Hepatic stellate cell (primary cell): ENCODE measurements at places on chromosomes 2 and 18.
A peak's percentile ranks its signal among the peaks of the same experiment; 100 is the strongest.

GRCh38 chr2:41031282-41031681 lies 579.4 kb upstream of the SLC8A1 start:
- no peak for DNase-seq

DNA sequence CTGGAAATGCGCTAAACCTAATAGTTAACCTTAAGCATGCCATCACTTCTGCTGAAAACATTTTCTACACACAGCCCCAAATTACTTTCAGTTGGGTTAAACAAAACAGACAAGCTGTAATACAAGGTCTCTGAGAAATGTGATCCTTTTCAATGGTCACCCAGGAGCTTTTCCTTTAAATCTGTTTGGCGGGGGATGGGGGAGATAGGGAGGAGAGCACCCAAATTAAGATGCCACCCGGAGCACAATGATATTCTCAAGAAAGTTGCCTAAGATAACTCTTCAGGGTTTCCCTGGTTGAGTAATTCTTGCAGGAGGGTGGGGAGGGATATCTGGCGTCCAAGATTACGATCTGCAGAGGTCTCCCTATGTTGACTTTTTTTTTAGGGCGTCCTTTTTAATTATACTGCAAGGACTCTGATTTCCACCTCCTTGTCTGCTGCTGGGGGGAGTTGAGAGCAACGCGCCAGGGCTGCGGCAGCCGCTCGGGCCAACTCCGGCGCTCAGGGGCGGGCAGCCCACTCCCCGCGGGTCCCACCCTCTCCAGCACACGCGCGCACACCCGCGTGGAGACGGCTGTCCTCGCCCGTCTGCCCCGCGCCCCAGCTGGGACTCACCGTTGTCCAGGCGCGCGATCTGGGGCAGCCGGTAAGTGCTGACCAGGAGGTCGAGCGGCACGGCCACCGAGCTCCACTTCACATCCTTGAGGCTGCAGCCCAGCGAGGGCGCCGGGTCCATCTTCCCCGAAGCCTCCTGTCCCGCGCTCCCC lies 807 bp downstream of the GAREM1 start:
- peak; percentile 41 for DNase-seq

DNA sequence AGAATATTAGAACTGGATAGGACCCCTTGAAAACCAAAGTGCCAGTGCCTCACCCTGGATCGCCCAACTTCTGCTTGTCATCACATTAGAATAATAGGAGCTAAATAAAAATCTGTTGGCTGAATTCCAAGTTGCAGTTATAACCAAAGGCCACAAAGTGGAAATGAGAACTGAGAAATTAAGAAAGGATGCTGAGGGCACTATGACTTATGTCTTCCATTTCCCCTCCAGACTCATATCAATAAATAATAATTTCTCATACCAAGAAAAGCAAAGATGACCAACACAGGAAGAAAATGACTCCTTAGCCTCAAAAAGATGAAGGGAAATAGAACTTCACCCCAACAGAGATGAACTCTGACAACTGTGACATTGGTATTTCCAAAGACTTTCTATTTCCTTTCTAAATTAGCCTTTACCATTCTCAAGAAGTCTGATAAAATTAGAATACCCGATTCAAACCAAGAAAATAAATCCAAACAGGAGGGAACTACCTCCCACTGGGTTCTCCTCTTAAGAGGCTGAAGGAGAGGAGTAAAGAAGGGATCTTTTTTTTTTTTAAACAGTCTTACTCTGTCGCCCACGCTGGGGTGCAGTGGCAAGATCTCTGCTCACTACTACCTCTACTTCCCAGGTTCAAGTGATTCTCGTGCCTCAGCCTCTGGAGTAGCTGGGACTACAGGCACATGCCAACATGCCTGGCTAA lies 46.5 kb upstream of the EPG5 start:
- no peak for DNase-seq

DNA sequence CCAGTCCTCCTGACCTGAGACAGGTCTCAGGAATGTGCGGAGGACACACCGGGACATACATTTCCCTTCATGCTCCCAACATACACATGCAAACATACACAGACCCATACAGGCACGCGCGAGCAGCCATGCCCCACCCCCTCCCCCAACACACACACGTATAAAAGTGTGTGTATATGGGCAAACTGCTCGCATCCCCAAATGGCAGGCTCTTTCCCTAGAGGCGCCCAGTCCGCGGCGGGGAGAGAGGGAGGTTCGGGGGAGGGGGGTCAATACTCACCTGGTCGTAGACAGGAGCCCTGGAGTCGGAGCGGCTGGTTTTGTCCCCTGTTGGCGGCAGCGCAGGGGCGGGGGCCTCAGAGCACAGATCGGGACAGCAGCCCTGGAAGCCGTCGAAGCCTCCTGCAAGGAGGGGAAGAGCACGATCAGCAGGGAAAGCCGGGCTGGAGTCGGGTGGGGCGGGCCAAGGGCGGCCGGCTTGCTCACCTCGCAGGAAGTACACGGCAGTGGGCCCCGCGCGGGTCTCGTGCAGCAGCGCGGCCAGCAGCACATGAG lies 682 bp downstream of the DUSP2 start:
- DNase-seq: no peak

- DNase-seq: peak; percentile 17
Observed at GRCh38 chr2:190533968-190534309, 583 bp downstream of the NEMP2 start.

GRCh38 chr2:45826884-45827635 lies 175.6 kb downstream of the PRKCE start:
- DNase-seq: peak; percentile 47

GRCh38 chr18:59270689-59271257 lies 2.5 kb downstream of the RAX start:
- DNase-seq: no peak

DNA sequence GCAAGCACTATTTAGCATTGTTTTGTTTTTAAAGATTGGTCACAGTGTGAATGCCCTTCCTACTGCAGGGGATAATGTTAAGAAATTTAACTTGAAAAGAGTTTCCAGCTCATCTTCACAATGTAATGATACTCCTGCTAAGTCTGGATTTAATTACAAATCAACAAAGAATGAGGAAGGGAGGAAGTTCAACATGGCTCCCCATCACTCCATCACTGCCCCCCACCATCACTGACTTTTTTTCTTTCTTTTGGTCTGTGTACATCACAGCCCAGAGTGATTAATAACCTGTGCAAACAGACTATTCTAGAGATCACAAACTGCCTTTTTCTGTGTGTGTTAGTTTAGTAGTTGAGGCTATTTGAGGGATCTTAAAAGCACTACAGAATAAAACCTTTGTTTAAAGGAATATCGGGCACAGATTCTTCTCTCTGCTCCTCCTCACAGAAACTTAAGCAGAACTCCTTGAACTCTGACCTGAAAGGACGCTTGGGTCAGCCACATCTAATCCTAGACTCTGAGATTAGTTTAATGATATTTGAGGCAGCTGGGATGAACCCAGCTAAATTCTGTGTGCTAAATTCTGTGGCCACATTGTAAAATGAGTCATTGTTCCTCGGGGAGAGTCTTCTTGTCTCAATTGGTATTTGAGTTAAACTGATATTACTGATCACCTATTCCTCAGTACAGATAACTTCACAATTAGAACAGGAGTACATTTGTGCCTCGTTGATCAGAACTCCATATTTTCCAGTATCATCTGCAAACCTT lies 47.8 kb downstream of the SATB2 start:
- DNase-seq: no peak
